ENCODE measurements at places on chromosomes 13 and 19.
A peak's percentile ranks its signal among the peaks of the same experiment; 100 is the strongest.

DNA sequence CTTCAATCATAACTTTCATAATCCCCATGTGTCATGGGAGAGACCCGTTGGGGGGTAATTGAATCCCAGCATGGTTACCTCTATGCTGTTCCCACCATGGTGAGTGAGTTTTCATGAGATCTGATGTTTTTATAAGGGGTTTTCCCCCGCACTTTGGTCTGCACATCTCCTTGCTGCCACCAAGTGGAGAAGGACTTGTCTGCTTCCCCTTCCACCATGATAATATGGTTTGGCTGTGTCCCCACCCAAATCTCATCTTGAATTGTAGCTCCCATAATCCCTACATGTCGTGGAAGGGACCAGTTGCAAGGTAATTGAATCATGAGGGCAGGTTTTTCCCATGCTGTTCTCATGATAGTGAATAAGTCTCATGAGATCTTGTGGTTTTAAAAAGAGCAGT lies 524.9 kb downstream of the SLITRK5 start:
- no peak for DNase-seq

GRCh38 chr13:105282406-105283285 lies 1252.8 kb downstream of the EFNB2 start:
- DNase-seq, result peak; percentile 9

- DNase-seq, result no peak
Measured at GRCh38 chr13:43058318-43058674, 34.9 kb downstream of the DNAJC15 start.

DNA sequence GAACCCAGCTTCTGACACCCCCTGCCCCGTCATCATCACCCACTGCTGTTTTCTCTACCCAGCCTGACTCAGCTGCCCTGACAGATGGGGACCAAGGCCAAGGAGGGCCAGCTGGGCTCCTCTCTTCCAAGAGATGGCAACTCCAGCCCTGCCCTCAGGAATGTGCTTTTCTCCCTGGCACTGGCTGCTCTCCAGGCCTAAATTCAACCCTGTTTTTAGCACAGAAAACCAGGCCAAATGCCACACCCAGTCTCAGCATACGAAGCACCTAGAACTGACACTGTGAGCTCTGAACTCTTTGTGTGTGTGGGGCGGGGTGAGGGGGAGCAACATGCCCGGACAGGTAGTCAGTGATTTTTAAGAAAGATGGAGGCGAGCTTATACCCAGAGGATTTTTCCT lies 23.4 kb upstream of the IGFL1 start:
- DNase-seq, result no peak

GRCh38 chr19:16571822-16572331 lies 338 bp downstream of the SLC35E1 start:
- DNase-seq, result peak; percentile 32

DNA sequence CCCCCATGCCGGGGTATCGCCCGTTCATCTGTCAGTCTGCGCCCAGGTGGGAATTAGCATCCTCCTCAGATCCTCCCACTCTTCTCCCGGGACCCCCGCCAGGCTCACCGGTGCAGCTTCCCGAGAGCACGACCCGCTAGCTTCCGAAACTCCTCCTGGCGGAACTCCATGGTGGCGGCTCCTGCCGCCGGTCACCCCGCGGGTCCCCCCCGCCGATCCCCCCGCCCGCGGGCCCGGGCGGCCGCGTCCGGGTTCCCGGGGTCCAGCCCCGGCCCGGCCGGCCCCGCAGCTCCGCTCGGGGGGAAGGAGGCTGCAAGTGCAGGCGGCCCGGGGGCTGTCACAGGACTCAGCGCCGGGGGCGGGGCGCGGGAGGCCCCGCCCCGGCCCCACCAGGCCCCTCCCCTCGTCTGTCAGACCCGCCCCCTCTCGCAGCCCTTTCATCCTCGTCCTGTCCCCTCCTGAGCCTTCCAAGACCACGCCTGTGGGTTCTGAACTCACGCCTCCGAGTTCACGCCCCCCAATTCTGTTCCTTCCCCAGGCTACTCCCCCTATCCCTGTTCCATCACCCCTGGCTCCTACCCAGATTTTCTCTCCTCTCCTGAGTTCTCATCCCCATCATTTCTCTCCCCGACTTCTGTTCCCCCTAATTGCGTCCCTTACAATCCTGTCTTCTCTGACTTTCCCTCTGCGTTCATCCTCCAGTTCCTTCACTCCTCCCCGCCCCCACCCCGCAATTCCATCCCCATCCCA lies at the start of gene SLC17A7:
SLC17A7 (minus strand) TSS at position 318 of the 750 bp plus-strand sequence; CDS start at position 170, 148 bp downstream.
- DNase-seq, result no peak

DNA sequence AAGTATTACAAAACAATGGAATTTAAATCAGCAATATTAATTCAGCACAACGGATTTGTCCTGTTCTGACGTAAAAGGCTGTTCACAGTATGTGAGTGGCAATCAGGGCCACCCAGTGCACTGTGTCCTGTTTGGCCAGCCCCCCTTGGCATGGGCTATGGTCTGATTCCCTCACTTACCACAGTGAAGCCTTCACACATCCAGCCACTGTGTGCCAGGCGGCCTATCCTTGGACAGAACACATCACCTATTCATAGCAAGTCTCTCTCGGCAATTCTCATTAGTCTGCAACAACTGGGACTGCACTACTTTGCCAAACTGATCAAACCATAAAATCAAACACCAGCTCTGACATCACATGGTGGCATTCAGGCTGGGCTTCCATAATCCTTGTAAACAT lies 221.5 kb upstream of the TSHZ3 start:
- no peak for DNase-seq

GRCh38 chr13:41244556-41244955 lies 18.8 kb downstream of the MTRF1 start:
- no peak for DNase-seq

Data from retina (tissue), 1 donor.